ENCODE measurements at places on chromosomes 2 and 18.
A peak's percentile ranks its signal among the peaks of the same experiment; 100 is the strongest.

- DNase-seq = peak; percentile 31
Measured at GRCh38 chr2:150478200-150478974, 9.1 kb downstream of the RND3 start.

GRCh38 chr2:215777465-215778044 is 235.8 kb downstream of the MREG start:
- no peak for DNase-seq

GRCh38 chr2:232781765-232782164 is 5.4 kb upstream of the KCNJ13 start:
- DNase-seq = no peak

- DNase-seq = no peak
Measured at GRCh38 chr2:71240794-71241193, 13.9 kb upstream of the PAIP2B start.

- no peak for DNase-seq
Measured at GRCh38 chr2:48929571-48930301, 174.2 kb upstream of the LHCGR start.

- peak; percentile 30 for DNase-seq
Measured at GRCh38 chr18:11518788-11519685, 90.4 kb upstream of the SLC35G4 start.

DNA sequence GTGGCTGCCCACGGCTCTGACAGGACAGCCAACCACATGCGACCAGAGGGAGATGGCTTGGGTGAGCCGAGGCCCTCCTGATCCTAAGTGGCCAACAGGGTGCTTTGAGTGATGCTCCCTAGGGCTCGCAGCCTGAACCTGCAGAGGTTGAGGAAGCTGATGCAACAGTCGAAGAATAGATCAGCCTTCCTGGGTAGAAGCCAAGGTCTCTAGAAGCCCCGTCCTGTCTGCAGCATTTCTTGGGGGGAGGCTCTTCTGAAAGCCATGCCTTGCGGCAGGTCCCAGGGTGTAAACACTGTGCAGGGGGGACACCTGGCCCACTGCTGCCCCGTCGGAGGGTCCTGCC is 136.4 kb downstream of the HDAC4 start:
- no peak for DNase-seq

DNA sequence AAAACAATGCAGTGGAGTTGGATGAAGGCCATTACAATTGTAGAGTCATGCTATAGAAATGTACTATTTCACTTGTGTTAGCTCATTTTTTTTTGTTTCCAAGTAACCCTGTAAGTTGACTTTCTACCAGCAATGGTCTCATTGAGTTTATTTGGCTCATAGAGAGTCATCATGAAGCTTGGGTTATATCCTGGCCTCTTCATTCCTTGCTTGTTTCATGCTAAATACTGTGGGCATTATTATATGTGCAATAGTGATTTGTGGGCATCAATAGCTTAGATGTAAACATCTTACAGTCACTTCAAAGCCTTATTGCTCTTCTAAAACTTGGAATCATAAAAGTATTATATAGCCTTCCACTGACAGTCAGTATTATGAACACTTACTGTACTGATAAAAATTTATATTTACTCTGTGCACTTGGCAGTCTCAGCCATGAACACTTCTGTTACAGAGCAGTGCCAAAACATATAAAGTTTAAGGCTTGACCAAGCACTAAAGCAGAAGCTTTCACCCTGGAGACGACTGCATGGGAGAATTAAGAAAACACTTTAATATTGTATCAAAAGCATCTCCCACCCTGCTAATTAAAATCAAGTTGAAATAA is 751.2 kb downstream of the SATB2 start:
- peak; percentile 46 for DNase-seq

DNA sequence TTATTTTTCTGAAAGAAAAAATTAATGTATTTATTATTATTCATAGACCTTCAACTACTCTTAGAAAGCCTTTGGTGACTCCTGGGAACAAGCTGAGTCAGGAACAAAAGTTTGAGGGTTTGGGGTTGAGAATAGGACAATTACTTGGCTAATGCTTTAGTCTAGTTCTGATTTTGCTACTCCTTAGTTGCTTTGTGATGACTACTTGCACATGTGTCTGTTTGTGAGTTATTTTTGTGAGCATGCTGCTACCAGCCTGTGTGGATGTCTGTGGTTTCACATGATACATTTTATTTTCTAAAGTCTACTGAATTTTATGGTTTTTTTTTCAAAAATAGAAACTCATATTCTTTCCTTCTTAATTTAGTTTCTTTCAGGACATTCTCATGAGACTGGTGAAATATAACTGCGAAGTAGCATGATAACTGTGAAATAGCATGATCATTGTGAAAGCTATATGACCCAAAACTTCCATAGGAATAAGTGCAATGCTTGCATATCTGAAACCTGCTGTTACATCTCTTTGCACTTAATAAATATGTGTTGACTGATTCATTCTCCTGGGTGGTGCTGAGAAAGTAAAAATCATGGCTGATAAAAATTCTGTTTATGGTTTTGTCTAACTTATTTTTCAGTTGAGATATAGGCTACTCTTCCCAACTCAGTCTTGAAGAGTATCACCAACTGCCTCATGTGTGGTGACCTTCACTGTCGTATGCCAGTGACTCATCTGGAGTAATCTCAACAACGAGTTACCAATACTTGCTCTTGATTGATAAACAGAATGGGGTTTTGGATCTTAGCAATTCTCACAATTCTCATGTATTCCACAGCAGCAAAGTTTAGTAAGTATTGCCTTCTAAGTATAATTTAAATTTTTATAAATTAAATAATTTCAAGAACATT is 17.9 kb upstream of the IL18R1 start:
- no peak for DNase-seq

DNA sequence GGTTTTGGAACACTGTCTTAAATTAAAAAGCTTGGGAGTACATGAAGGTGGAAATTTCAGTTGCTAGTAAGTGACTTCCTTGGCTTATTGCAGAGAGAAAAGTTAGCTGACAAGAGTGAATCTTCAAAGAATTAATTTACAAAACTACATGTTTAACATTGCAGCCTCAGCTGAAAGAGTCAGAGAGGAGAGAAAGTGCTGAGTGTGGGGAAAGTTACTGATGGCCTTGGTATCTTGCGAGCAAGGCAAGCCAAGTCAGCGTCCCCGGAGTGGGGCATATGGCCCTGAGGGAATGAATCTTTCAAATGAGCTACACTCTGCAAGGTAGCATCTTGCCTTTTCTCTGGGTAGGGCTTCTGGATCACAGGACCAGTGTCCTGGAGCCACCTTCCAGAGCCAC is 131.3 kb downstream of the LPIN1 start:
- no peak for DNase-seq

DNA sequence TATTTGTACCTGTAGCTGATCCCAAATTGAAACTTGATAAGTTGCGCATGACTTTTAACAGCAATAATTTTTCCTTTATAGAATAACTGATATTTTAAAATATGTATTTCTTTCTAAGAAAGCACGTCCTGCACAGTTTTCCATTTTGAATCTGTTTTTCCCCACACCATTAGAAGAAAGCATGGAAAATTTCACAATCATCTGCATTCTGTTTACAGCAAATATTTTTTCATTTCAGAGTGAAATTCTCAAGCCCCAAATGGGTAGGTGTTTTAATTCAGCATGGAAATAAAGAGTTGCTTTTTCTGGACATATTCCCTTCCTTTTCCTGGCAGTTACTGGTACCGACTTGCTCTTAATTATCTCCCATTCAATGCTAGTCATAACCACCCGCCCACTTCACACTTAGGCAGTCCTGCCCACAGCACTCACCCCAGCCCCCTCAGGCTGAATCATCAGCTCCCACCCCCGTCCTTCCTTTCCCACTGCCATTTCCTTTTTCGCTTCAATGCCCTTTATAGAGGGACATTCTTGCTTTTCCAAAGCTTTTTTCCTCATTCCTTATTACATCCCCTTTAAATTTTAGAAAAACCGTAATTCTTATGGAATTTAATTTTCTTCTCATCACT is 89.2 kb upstream of the GLS start:
- DNase-seq = no peak

DNA sequence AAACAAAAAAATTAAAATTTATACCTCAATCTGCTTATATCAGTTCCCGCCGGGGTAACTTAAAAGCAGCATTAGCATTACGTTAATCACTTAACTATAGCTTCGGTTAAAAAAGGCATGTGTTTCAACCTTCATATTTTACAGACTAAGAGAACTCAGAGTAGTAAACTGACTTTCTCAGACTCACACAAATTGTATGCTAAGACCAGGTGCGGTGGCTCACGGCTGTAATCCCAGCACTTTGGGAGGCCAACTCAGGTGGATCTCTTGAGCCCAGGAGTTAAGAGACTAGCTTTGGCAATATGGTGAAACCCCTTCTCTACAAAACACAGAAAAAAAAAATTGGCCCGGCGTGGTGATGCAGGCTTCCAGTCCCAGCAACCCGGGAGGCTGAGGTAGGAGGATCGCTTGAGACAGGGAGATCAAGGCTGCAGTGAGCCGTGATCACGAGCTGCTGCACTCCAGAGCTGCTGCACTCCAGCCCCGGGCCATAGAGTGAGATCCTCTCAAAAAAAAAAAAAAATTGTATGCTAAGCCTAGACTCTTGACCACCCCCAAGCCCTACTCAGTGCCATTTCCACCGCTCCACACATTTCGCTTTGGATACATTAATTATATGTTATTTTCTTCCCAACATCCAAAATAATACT is 2.4 kb downstream of the HNRNPLL start:
- no peak for DNase-seq

- no peak for DNase-seq
Measured at GRCh38 chr2:155240176-155240575, 541.7 kb downstream of the KCNJ3 start.

DNA sequence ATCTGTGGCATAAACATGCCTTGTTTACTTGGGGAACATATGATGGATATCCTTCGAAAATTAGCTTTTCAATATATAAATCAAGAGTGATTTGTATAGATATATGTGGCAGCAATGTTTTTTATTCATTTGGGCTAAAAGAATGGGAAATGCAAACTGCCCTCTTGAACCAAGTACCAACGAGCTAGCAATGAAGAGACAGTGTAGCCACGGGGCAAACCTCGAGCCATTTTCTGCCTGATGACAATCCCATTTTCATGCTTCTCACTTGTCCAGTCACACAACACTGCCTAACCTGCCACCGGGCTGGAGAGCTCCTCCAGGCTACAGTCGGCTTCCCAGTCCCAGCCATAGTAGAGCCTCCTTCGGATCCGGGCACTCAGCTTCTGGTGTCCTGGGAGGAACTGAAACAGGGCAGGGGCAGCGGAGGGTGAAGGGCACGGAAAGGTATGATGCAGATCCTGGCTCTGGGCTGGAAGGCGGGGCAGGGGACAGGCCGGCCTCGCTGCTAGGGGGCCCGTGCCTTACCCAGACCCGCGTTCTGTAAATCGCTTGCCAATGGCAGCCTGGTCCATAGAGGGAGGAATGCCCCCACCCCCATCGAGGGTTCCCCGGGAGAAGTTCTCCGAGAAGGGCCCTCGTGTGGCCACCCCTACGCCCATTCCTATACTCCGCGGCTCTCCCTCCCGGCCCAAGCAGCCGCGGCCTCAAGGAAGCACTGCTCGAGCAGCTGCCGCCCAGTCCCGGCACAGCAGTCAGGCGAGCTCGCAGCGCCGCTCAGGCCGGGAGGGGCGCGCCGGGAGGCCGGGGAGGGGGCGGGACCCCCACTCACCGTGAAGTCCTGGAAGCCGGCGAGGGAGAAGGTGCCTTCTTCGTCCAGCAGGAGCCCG is 552 bp downstream of the CNPPD1 start:
- no peak for DNase-seq

- no peak for DNase-seq
Measured at GRCh38 chr18:9552191-9552590, 62.2 kb downstream of the PPP4R1 start.

- peak; percentile 89 for DNase-seq
Measured at GRCh38 chr2:235052514-235053354, 100.9 kb downstream of the SH3BP4 start.

DNA sequence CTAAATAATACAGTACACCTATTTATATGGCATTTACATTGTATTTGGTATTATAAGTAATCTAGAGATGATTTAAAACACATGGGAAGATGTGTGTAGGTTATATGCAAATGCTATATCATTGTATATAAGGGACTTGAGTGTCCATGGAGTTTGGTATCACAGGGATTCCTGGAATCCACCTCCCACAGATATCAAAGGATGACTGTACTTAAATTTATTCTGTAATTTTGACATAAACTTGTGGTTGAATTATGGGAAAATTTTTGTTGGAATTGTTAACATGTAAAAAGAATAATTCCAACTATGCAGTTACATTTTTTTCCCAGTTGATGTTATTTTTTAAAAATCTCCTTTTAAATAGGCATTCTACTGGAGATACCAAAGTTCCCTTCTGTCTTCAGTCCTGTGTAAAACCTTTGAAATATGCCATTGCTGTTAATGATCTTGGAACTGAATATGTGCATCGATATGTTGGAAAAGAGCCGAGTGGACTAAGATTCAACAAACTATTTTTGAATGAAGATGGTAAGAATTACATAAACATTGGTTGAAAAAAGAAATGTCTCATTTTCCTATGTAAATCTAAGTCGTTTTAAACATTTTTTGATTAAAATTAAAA is 24.1 kb downstream of the GLS start:
- no peak for DNase-seq

DNA sequence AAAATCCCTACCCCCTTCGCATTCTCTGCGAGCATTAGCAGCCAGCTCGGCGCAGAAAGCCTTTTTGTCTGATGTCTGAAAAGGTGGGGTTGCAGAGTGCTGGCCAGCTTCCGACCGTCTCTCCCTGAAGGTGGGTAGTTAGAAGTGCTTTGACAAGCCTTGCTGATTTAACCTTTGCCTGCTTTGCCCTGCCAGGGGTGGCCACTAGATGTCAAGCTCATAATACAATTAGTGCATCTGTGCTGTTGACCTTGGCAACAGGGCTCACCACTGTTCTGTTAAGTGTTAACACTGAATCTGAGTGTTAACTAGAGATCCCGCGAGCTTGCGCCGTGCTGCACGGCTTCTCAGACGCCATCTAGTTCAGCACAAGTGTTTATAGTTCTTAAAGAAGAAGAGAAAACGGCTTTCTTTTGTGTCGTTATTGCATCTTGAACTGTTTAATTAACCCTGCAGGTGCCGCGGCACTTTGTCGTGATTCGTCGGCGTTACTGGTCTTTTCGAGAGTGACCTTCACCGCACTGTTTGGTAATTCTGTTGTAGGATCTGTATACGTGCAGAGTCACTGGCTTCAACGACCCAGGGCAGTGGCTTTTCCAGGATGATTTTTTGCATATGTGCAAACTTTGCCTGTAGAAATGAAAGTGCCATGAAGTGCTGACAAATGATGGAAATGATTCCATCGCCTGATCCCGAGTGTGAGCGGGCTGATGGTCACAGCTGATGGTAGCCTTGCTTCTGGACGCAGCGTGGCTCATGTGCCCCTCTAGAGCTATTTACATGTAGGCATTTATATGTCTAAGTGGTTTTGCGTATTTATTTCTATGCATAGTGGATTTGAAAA is 5.5 kb downstream of the SALL3 start:
- DNase-seq = peak; percentile 86

GRCh38 chr2:96146881-96147592 is 1.8 kb upstream of the DUSP2 start:
- DNase-seq = no peak

DNA sequence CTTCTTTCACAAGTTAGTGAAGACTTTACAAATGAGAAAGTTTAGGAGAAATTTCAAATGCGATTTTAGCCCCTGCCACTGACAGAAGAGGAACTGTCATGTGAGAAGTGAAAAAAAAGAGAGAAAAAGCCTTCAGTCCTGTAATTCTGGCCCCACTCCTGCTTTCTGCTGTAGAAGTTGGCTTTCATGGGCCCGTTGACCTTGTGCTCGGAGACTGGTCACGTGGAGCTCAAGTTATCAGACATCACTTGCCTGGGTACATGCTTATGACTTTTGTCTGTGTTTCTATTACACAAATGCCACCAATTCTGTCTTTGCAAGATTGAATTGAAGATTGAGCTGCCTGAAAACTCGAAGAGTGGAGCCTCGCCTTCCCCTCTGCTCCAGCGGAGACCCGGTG is 749.9 kb downstream of the BCL11A start:
- DNase-seq = no peak
